ENCODE measurements at places on chromosomes 4 and X. TPM values are rescaled to one million over a fixed set of nuclear protein-coding genes. Genes with fewer than 3 reads are reported as not detected.

DNA sequence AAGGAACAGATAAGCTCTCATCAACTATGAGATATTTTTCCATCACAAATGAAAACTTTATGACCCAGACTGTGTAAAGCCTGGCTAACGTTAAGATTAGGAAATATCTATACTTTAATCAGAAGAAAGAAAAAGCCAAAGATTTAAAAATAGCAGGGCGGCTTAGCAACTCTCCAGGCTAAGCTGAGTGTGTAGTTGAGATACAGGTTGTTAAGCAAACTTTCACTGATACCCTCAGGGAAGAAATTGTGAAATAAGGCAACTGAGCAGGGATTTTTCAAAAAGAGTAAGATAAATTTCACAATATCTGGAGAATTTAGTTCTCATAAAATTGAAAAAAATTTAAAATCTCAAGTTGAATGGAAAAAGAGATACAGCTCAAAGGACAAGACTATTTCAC lies 382.0 kb downstream of the RAPGEF2 start:
- no peaks in the 10 kb centered on the region for H3K4me1 ChIP-seq
- no peaks in the 10 kb centered on the region for H3K36me3 ChIP-seq
- no peak for DNase-seq
- no peaks in the 10 kb centered on the region for H3K27me3 ChIP-seq

DNA sequence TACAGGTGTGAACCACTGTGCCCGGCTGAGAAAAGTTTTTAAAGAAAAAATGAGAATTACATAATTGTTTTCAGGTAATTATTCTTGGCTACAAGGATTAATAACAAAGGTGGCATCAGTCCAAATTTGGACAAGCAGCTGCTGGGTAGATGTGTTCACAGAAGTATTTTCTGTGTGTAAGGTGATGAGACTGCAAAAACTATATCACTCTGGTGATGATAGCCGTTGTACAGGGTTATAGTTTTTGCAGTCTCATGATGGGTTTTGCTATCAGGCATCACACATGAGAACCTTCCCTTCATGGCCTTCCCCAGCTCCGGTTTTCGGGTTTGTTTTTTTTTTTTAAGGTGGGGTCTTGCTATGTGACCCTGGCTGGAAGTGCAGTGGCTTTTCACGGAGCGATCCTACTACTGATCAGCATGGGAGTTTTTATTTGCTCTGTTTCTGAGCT lies 5.1 kb upstream of the SLC10A3 start:
- H3K27ac ChIP-seq: no peak overlapping the region
- H3K27me3 ChIP-seq: no peaks in the 10 kb centered on the region
- no peaks in the 10 kb centered on the region for H3K4me1 ChIP-seq
- no peaks in the 10 kb centered on the region for H3K36me3 ChIP-seq

The GPR50 gene
- not detected for total RNA-seq

The ARHGAP36 gene
- not detected for total RNA-seq

DNA sequence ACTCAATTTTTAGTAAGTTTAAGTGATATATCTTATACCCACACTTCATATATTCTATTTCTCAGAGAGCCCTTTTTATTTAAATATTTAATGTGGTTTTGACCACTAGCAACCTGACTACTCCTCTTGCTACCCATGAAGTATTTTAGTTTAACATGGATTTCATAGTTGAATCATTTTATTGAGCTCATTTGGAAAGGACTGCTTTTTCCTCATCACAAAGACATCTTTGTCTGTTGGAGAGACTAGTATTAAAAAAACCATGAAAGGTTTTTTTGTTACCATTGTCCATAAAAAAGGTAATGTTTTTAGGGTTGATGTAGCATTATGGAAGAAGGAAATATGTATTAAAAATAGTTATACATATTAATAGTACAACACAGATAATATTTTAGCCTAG lies 139.5 kb downstream of the RAPGEF2 start:
- no peaks in the 10 kb centered on the region for H3K36me3 ChIP-seq
- no peaks in the 10 kb centered on the region for H3K4me1 ChIP-seq
- no peak for DNase-seq
- no peak overlapping the region for H3K4me3 ChIP-seq
- no peak overlapping the region for H3K27ac ChIP-seq
- no peaks in the 10 kb centered on the region for H3K27me3 ChIP-seq

- no peaks in the 10 kb centered on the region for H3K4me1 ChIP-seq
- H3K27ac ChIP-seq: no peak overlapping the region
- H3K27me3 ChIP-seq: no peaks in the 10 kb centered on the region
Observed at GRCh38 chrX:111581086-111581485, 69.6 kb downstream of the SERTM2 start.

The TMEM150C gene
- 5.2 TPM for total RNA-seq

- peaks cover 7% of the 10 kb centered on the region for H3K4me1 ChIP-seq
- no peaks in the 10 kb centered on the region for H3K36me3 ChIP-seq
- peak; percentile 58 for DNase-seq
- H3K27ac ChIP-seq: no peak overlapping the region
- H3K4me3 ChIP-seq: no peak overlapping the region
- no peaks in the 10 kb centered on the region for H3K27me3 ChIP-seq
Observed at GRCh38 chr4:123676890-123677229, 280.3 kb downstream of the SPRY1 start.

DNA sequence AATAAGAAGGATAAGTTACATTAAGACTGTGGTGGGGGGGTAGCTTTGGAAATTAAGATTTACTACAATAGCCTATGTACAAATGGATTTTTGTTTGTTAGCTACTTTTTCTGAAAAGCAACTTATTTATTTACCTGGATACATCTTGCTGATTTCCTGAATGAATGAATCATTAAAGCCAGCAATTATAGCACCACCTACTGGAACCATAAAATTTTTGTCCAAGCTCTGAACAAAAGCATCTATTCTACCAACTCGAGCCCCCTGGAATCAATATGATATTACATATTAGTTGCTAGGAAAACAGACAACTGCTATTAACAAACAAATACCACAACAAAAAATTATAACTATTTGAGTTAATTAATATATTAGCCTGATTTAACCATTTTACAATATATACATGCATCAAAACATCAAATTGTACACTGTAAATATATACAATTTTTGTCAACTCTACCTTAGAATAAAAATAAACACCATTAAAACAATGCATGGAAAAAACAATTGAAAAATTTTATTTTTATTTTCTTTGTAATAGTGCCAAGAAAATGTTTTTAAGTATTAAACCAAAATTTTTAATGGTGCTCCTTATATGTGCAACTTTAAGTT lies 15.3 kb downstream of the SEPSECS start:
- no peaks in the 10 kb centered on the region for H3K27me3 ChIP-seq
- peaks cover 6% of the 10 kb centered on the region for H3K36me3 ChIP-seq
- DNase-seq: no peak
- H3K4me3 ChIP-seq: no peak overlapping the region

The IL21 gene
- total RNA-seq: not detected

GRCh38 chr4:120156120-120156718 lies 89.6 kb upstream of the MAD2L1 start:
- no peak overlapping the region for H3K27ac ChIP-seq
- DNase-seq: peak; percentile 24
- no peaks in the 10 kb centered on the region for H3K27me3 ChIP-seq
- no peaks in the 10 kb centered on the region for H3K36me3 ChIP-seq

The NEIL3 gene
- not detected for total RNA-seq

- H3K4me1 ChIP-seq: no peaks in the 10 kb centered on the region
- DNase-seq: no peak
Observed at GRCh38 chr4:147550626-147551246, 66.5 kb upstream of the TMEM184C start.

GRCh38 chrX:1242891-1243402 lies 25.7 kb upstream of the CSF2RA start:
- no peak for DNase-seq
- H3K27me3 ChIP-seq: no peaks in the 10 kb centered on the region

The USP11 gene
- total RNA-seq: 33.3 TPM

- no peak for DNase-seq
- no peak overlapping the region for H3K27ac ChIP-seq
- H3K4me1 ChIP-seq: peaks cover 7% of the 10 kb centered on the region
- H3K36me3 ChIP-seq: no peaks in the 10 kb centered on the region
Observed at GRCh38 chr4:1879485-1879884, 8.3 kb downstream of the NSD2 start.

The FHDC1 gene
- 0.99 TPM for total RNA-seq

DNA sequence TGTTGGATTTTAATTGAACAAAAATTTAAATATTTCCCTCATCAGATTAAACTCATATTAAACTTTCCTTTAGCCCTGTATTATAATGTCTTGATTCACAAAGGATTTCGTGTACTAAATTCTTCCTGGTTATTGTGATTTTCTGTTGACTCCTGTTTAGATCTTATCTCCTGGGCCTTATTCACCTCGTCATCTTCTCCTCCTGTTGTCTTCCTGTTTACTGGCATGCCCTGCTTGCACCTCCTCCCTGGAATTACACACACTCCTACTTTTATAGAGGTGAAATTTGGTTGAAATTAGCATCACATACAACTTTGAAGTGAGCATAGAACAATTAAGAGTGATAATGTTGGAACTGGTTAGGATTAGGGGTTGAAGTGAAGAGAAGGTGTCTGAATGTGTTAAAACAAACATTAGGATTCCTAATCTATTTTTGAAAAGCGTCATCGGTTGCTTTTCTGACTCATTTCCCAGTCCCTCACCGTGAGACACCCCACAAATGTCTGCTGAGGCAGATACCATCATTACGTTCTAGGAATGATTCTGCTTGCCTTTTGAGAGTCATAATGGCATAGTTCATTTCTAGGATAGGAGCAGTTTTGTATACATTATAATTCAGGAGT lies 32.5 kb downstream of the TLL1 start:
- no peaks in the 10 kb centered on the region for H3K27me3 ChIP-seq
- no peak overlapping the region for H3K4me3 ChIP-seq
- no peaks in the 10 kb centered on the region for H3K36me3 ChIP-seq
- peaks cover 4% of the 10 kb centered on the region for H3K4me1 ChIP-seq

GRCh38 chr4:42750091-42750490 lies 93.2 kb upstream of the ATP8A1 start:
- no peak overlapping the region for H3K27ac ChIP-seq
- no peak overlapping the region for H3K4me3 ChIP-seq
- no peaks in the 10 kb centered on the region for H3K36me3 ChIP-seq
- no peaks in the 10 kb centered on the region for H3K27me3 ChIP-seq

- H3K27ac ChIP-seq: no peak overlapping the region
- H3K27me3 ChIP-seq: no peaks in the 10 kb centered on the region
- DNase-seq: no peak
- H3K4me3 ChIP-seq: no peak overlapping the region
Observed at GRCh38 chrX:25017667-25018247, 2.0 kb upstream of the ARX start.

DNA sequence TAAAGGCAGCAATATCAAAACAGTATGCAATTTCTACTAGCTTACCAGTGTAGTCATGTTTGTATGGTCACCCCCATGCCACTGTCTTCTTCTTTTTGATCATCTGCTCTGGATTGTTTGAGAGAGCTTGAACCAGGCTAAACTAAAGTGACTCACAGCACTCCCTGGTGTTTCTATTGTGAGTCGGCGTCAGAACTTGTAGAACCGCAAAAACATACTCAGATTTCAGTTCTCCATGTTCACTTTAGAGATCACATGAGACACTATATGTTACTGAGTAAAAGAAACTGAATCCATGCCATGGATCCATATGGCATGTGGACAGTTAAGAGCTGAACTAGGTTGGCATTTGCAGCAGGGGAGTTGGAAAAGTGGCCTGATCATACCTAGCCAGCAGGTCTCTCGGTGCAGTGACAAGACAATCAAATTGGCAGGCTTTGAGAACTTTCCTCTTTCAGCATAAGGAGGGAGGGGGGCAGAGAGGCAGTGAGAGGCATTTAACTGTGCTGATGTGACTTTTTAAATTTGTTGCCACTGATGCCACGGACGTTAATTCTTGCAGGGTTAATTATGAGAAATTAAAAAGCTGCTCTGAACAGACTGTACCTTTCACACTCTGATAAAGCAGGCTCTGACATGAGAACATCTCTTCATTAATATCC lies 88.4 kb downstream of the AFF2 start:
- H3K36me3 ChIP-seq: no peaks in the 10 kb centered on the region
- DNase-seq: no peak
- no peak overlapping the region for H3K27ac ChIP-seq

DNA sequence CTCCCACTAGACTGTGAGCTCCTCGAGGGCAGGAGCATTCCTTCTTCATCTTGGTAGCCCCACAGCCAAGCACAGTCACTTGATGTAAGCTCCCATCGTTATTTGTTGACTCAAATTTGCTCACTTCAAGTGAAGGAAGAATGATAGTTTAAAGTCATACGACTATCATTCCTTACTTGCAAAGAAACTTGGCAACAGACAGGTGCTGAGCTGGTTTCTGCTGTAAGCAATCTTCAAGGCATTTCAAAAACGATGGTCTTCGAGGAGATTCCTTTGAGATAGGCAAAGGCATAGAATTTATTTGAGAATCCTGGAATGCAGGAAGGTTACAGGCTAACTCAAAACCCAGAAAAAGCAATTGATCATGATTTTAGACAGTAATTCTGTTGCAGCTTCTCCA lies 64.8 kb downstream of the QDPR start:
- no peak overlapping the region for H3K4me3 ChIP-seq
- H3K36me3 ChIP-seq: no peaks in the 10 kb centered on the region
- H3K27me3 ChIP-seq: no peaks in the 10 kb centered on the region
- no peak overlapping the region for H3K27ac ChIP-seq
- H3K4me1 ChIP-seq: no peaks in the 10 kb centered on the region

DNA sequence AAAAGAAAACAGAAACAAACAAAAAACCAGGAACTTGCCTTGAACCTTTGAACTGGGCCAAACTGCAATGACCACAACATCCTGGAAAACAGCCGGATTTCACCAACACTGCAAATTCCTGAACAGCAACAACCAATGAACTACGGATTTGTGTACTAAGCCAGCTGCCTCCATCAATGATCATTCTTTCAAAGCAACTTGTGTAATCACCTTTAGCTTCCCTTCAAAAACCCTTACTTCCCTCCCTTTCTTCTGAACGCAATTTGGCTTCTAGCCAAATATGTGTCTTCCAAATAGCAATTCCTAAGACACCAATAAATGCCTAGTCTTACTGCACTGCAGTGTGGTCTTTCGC lies 98.5 kb upstream of the FAM47C start:
- no peaks in the 10 kb centered on the region for H3K27me3 ChIP-seq
- no peak overlapping the region for H3K4me3 ChIP-seq
- no peaks in the 10 kb centered on the region for H3K36me3 ChIP-seq
- no peak for DNase-seq
- no peaks in the 10 kb centered on the region for H3K4me1 ChIP-seq

- H3K27me3 ChIP-seq: no peaks in the 10 kb centered on the region
- no peak overlapping the region for H3K4me3 ChIP-seq
- DNase-seq: peak; percentile 59
Observed at GRCh38 chrX:15471028-15471427, 22.1 kb downstream of the PIR start.

DNA sequence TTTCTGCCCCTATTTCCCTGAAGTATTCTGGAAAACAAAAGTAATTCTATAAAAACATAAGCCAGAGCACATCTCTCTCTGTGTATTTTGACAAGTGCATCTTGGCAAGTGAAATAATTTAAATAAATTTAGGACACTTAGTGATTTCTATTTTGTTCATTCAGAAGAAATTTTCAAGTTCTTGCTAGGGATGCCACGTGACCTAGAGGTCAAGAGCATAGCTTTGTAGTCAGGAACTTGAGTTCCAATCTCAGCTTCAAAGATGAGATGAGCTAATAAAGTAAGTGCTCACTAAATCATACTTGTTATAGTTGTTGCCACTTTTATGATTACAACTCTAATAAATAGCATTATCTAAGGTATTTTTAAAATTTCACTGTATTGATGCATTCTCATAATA lies 13.8 kb downstream of the KDR start:
- DNase-seq: no peak
- H3K36me3 ChIP-seq: no peaks in the 10 kb centered on the region
- H3K27me3 ChIP-seq: no peaks in the 10 kb centered on the region
- no peak overlapping the region for H3K27ac ChIP-seq
- no peak overlapping the region for H3K4me3 ChIP-seq

GRCh38 chr4:89915937-89916336 lies 21.3 kb downstream of the MMRN1 start:
- no peaks in the 10 kb centered on the region for H3K4me1 ChIP-seq
- no peaks in the 10 kb centered on the region for H3K27me3 ChIP-seq
- no peak overlapping the region for H3K27ac ChIP-seq
- H3K4me3 ChIP-seq: no peak overlapping the region

The FAM47A gene
- total RNA-seq: not detected
